Body of pancreas (tissue), 4 donors: ENCODE measurements at places on chromosomes 11 and 22.
A peak's percentile ranks its signal among the peaks of the same experiment; 100 is the strongest.

DNA sequence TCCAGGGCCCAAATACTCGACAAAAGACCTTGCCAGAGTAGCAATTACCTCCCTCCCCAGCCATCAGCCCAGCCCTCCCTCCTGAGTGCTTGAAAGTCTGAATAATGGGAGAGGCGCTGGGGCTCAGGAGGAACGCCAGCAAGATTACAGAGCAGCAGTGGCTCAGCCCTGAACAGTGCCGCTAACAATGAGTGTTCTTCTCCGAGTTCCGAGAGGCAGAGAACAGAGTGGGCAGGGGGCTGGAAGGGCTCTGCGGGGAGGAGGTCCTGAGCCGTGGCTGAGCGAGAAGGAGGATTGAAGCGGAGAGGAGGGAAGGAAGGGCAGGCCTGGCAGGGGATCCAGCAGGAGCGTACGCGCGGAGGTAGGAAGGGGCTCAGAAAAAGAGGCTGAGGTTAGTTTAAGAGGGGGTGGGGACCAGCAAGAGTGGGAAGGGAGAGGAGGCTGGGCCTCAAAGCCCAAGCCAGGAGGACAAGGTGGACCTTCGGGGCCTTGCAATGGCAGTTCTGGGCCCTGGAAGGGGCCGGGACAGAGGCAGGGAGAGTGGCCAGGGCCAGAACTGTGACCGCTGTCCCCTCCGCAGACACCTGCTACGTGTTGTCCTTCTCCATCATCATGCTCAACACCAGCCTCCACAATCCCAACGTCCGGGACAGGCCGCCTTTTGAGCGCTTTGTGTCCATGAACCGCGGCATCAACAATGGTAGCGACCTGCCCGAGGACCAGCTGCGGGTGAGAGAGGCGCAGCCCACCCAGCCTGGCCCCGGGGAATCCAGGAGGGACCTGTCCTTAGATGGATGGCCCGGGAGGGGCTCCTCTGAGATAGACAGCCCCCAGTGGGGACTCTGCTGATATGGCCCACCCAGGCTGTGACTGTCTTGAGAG is 20.6 kb downstream of the CYTH4 start:
- DNase-seq, result no peak

- no peak for DNase-seq
Observed at GRCh38 chr11:93819966-93820695, 30.3 kb downstream of the VSTM5 start.

GRCh38 chr11:100593291-100593690 is 93.8 kb upstream of the ARHGAP42 start:
- DNase-seq, result no peak

DNA sequence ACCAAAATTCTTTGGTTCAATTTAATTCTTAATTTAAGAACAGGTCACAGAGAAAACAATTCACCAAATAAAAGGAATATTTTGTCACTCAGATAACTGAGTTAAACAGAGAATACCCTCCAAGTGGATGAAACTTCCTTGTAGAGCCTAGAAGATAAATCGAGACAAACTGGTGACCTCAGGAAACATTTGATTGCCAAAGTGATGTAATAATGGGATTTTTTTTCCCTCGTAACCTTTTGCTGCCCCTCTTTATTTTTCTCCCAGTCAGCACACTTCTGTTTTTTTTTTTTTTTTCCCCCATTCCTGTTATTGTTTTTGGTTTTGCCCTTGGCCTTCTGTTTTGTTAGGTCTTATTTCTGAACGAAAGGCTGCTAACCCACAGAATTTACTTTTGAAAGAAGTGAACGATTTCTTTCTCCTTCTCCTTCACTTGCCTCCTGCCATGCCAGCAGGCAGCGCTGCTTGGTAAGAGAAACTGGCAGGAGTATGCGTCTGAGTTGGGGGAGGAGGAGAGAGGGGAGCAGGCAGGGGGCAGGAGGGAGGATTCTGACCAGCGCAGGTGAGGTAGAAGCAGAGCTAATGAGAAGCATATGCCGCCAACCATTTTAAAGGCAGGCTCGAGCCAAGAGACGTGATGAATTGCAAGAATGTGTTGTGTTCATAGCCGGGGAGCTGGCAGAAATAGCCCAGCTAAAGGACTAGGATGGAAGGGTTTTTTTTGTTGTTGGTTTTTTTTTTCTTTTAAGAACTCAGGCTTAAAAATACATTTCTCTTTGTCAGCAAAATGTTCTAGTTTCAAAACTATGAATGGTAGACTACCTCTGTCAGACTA is 121.9 kb upstream of the MTMR2 start:
- peak; percentile 34 for DNase-seq

GRCh38 chr11:72988821-72989220 is 153.3 kb downstream of the FCHSD2 start:
- no peak for DNase-seq

- DNase-seq, result no peak
Observed at GRCh38 chr22:31080164-31080847, 812 bp upstream of the SMTN start.

GRCh38 chr11:57217053-57217452 is 20.0 kb downstream of the APLNR start:
- DNase-seq, result no peak

DNA sequence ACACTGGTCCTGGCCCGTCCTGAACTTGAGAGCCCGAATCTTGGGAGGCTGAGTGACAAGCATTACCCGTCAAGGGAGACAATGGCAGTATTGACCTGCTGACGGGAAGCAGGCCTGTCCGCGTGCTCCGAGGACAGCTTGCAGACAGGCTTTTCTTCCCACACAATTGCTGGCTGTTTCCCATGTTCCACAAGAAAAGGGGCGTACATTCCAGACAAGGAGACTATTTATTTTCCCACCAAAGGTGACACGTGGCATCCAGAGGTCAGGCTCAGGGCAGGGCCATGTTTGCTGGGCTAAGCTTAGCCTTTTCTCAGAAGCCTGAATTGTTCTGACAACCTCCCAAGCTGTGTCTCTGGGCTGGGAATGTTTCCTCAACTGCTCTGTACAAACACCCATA is 86.9 kb upstream of the SPON1 start:
- DNase-seq, result no peak

DNA sequence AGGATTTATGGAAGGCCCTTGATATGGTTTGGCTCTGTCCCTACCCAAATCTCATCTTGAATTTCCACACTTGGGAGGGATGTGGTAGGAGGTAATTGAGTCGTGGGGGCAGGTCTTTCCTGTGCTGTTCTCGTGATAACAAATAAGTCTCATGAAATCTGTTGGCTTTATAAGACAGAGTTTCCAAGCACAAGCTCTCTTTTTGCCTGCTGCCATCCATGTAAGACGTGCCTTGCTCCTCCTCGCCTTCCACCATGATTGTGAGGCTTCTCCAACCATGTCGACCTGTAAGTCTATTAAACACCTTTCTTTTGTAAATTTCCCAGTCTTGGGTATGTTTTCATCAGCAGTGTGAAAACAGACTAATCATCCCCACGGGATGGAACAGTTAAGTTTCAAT is 557.2 kb upstream of the ISX start:
- DNase-seq, result no peak

DNA sequence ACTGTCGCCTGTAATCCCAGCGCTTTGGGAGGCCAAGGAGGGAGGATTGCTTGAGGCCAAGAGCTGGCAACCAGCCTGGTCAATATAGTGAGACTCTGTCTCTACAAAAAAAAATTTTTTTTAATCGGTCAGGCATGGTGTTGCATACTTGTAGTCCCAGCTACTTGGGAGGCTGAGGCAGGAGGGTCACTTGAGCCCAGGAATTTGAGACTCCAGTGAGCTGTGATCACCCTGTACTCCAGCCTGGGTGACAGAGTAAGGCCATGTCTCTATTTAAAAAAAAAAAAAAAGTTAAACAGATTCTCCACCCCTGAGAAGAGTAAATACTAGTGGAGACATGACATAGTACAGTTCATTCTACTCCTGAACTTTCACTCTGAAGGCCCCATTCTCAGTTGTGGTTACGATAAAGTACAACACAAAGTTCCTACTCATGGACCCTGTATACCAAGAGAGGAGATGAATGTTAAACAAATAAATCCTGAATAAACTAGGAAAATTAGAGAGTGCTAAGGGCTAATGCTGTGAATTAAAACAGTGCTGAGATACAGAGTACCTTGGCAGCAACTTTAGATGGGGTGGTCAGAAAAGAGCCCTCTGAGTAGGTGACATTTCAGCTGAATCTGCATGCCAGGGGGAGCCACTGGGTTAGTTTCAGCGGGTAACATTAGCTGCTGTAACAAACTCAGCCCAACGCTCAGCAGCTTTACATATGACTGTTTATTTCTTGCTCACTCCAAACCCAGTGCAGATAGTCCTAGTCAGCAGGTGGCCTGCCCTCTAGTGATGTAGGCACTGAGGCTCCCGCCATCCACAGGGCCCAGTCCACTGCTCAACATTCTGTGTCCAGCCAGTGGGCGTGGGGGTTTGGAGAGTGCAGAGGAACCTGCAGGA is 75.1 kb downstream of the DBX1 start:
- no peak for DNase-seq

DNA sequence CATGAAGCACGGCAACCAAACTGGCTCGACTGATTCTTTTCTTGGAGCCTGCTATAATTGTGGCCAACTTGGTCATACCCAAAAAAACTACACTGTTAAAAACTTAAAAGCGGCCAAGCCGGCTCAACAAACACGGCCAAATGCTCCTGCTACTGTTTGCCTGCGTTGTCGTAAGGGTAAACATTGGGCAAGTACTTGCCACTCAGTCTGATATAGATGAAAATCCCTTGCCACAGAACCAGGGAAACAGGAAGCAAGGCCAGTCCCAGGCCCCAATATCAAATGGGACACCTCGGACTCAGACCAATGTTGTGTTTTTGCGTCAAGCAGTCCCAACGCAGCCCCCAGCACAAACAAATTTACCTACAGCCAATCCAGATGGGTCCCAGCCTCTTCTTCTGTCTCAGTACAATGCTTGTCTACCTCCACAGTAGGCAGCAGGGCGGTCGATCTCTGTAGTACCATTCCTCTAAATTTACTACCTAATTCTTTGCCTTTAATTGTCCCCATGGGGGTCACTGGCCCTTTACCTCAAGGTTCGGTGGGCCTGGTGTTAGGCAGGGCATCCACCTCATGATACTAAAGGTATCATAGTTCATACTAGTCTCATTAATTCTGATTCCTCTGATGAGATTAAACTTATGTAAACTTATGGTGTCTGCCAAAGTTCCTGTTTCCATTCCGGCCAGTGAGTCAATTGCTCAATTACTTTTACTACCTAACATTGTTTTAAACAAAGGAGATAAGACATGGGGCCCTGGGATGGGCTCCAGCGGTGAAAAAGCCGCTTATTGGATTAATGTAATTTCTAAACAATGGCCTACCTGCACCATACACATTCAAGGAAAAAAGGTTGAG is 3.7 kb upstream of the COMT start:
- DNase-seq, result peak; percentile 69

- DNase-seq, result no peak
Observed at GRCh38 chr11:93608364-93608763, 53.1 kb upstream of the CEP295 start.

- no peak for DNase-seq
Observed at GRCh38 chr11:13929395-13929891, 33.1 kb upstream of the SPON1 start.

DNA sequence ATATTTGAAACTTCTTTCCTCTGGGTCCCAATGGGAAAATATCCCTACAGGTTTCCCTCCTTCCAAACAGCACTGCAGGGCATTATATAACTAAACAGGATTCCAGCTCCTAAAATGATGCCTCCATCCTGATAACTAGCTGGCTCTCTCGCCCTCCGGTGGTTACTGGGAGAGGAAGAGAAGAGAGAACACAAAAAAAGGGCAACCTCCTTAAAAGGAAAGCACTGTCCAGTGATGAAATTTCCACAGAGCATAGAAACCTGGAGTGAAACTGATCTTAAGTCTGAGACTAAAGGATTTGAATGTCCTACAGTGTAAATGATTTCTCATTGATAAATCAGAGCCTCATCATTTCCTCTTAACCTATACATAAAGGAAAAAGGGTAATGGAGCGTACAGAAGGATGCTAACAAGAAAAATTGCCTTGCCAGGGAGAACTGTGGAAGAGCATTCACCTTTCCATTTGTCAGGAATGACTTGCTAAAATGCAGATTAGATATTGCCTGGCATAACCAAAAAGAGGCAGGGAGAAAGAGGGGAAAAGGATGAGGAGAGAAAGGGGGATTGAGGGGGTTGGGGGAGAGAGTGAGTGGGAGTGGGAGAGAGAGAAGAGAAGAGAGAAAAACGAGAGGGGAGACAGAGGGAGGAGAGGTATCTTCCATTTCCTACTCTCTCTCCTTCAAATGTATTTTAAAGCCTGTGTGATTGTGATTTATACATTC is 121.3 kb downstream of the APOL5 start:
- DNase-seq, result peak; percentile 18

- DNase-seq, result no peak
Observed at GRCh38 chr11:98040061-98040808, 980.5 kb upstream of the CNTN5 start.

DNA sequence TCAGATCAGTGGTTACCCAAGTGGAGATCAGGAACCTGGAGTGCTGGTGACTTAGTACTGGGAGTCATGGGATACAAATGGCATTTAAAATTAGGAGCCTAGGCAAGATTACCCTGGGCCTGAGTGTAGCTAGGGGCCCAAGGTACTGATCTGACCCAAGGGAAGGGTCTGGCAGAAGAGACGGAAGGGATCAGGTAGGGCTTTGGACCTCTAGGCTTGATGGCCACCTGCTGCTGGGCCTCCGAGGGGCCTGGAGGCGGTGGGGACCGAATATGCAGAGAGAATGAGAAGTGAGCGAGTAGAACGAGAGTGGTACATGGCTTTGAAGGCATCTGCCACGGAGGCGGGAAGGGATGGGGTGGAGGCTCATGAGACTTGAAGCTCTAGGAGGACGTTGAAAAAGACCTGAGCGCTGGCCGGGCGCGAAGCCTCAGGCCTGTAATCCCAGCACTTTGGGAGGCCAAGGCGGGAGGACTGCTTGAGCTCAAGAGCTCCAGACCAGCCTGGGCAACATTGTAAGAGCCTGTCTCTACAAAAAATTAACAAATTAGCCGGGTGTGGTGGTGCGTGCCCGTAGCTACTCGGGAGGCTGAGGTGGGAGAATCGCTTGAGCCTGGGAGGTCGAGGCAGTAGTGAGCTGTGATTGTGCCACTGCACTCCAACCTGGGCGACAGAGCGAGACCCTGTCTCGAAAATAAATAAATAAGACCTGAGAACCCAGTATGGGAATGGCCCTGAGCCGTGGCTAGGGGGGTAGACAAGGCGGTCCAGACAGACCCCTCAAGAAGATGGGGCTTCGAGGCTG is 563 bp upstream of the PPIL2 start:
- no peak for DNase-seq

DNA sequence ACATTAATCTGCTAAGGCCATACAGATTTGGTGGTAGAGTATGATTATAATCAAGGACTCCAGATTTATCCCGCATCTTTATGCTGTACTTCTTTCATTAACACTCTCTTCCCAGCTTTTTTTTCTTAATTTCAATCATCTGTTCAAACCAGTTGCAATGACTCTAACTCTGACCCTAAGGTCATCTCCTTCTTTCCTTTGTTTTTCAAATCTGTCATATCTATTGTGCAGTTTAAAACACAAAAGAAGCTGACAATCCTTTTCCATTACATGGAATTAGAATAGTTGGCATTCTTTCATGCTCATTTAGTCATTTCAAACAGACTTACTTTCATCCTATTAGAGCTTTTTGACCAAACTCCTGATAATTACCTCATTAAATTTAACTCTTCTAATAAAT is 53.6 kb upstream of the GRM5 start:
- no peak for DNase-seq

GRCh38 chr11:93917673-93918072 is 67.3 kb upstream of the VSTM5 start:
- no peak for DNase-seq
